ENCODE measurements at places on chromosomes 1 and 21. TPM values are rescaled to one million over a fixed set of nuclear protein-coding genes. Genes with fewer than 3 reads are reported as not detected.

The CELA2A gene
- total RNA-seq, result not detected

The CRYAA gene
- total RNA-seq, result not detected

DNA sequence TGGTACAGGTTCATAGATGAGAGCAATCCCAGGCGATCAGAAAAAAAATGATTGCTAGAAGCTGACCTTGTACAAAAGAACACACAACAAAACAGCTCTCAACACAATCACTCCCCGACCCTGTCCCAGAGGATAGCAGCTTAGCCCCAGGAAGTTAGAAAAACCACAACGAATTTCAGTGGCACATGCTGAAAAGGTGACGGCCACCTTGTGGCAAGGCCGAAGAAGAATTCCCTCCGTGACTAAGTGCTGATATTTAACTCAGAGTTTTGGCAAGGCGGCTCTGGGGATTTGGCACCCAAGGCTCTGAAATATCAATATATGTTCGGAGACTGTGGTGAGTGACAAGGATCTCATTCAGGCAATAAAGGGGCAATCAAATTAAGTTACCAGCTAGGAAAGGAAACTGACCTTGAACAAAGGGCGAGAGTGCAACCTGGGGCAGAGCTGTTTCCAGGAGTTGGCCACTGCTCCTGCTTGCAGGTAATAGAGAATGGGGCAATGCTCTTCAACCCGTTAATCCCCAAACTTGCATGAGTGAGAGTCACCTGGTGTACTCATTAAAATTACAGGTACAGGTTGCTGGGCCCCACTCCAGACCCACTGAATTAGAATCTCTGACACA lies 96.2 kb downstream of the BEND5 start:
- no peak for DNase-seq

DNA sequence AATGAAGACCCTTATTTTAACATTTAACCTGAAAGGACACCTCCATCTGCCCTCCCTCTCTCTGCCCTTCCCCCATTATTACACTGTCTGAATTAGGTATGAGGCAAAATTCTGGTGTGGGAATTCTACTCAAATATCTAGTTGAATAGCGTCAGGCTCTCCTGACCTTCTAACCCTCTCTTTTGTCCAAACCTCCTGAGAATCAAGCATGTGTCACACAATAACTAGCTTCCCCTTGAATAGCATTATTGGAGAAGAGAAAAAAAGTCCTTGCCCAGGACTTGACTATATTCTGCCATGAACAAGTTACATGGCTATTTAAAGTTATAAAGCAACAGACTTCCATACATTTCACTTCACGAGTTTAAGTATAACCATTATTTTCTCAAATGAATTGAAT lies 35.5 kb downstream of the USH2A start:
- no peak for DNase-seq

- no peak for DNase-seq
These were observed 172.7 kb downstream of the TPR start for GRCh38 chr1:186202271-186202764.

The TTLL7 gene
- 134 TPM for total RNA-seq

The GART gene
- total RNA-seq, result 83.2 TPM

GRCh38 chr1:182807907-182808306 lies 18.3 kb downstream of the NPL start:
- no peak for DNase-seq

DNA sequence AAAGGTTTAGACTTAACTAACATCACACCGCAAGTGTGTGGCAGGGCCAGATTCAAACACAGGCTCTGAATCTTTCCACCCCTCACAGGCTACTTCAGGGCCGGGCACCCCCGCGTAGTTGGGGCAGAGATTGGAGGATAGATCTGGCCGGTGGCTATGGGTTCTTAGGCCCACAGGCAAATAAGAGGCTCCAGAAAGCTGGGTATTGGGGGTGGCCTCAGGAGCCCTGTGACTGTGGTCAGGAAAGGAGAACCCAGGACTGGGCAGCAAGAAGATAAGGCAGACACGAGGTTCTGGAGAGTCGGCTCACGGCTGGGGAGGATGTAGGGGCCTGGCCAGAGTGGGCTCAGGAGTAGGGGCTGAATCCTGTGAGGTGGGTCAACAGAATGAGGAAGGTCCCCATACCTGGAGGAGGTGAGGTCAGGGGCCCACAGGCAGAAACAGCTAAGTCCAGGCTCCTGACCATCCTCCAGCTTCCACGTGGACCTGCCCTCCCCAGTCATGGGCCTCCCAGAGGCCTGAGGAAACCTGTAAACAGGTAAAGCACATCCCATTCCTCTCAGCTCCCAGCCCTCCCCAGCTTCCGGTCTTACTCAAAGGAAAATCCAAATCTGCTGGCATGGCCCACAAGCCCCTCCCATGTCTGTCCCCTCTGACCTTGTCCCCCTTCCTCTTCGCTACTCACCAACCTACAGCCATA lies 306.2 kb downstream of the MATN1 start:
- no peak for DNase-seq

- no peak for DNase-seq
These were observed 16.2 kb downstream of the ROR1 start for GRCh38 chr1:63789856-63790605.

DNA sequence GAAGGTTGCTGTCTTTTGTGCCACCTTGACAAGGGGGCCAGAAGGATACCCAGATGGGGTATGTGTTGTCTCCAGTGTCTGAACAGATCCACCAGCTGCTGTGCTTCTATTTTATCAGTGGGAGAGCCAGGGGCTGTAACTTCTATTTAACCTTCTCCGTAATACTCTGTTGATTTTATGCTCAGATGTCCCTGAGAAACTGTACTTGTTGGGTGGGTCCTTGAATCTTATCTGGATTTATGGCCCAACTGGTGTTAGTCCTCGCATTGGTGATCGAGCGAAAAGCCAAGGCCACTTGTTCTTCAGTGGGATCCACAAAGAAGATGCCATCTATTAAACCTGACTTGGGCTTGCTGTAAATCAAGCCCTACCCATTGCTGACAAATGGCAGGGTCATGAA lies 56.4 kb downstream of the ST6GALNAC3 start:
- no peak for DNase-seq

- DNase-seq, result no peak
These were observed 11.5 kb upstream of the PLA2G5 start for GRCh38 chr1:20058531-20058930.

The DUSP10 gene
- total RNA-seq, result 6.9 TPM

DNA sequence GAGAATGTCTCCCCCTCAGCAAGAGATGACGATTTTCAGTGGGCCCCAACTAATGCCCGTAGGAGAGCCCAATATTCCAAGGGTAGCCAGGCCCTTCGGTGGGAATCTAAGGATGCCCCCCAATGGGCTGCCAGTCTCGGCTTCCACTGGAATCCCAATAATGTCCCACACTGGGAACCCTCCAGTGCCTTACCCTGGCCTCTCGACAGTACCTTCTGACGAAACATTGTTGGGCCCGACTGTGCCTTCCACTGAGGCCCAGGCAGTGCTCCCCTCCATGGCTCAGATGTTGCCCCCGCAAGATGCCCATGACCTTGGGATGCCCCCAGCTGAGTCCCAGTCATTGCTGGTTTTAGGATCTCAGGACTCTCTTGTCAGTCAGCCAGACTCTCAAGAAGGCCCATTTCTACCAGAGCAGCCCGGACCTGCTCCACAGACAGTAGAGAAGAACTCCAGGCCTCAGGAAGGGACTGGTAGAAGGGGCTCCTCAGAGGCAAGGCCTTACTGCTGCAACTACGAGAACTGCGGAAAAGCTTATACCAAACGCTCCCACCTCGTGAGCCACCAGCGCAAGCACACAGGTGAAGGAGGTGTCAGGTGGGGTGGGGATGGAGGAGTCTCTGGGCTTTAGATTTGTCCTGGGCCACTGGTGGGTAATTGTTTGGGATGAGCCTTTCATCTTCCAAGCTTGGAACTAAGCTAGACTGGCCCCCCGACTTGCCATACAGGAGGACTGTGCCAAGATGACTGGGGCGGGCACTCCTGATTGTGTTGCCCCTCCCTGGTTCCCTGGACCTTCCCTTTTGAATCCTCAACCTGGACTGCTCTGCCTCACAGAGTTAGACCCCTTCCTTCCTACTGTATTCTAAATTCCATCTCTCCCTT lies 11.2 kb downstream of the KLF17 start:
- no peak for DNase-seq

The COL24A1 gene
- total RNA-seq, result 1.6 TPM

The RPTN gene
- not detected for total RNA-seq

The MFAP2 gene
- 7.3 TPM for total RNA-seq

The ANGPTL1 gene
- 2.0 TPM for total RNA-seq

DNA sequence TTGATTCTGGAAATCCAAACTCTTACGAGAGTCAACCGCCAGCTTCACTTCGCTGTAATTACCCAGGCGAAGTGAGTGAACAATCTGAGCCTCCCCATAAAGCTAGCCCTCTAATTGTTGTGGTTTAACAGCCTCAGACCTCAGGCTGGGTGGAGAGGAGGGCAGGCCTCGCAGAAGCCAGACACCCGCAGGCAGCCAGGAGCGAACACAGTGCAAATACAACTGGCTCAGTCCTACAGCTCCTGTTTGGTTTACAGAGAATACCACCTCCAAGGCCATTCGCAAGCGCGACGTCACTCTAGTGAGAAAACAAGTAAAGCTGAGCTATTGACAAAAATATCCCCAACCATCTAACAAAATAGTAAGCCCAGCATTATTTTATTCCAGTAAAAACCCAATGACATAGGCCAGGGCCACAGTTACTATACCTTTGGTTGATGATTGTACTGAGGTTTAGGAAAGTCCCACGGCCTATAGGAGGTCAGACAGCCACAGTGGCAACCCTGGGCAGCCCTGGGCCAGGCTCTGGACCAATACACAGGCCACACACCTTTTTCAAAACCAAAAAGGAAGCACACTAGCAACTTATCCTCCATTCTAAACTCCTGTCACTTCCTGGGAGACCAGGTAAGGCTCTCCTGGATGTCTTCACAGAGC lies 163.3 kb downstream of the ETS2 start:
- DNase-seq, result no peak

The VSIG8 gene
- not detected for total RNA-seq
